ENCODE measurements at places on chromosomes 1 and 21.

DNA sequence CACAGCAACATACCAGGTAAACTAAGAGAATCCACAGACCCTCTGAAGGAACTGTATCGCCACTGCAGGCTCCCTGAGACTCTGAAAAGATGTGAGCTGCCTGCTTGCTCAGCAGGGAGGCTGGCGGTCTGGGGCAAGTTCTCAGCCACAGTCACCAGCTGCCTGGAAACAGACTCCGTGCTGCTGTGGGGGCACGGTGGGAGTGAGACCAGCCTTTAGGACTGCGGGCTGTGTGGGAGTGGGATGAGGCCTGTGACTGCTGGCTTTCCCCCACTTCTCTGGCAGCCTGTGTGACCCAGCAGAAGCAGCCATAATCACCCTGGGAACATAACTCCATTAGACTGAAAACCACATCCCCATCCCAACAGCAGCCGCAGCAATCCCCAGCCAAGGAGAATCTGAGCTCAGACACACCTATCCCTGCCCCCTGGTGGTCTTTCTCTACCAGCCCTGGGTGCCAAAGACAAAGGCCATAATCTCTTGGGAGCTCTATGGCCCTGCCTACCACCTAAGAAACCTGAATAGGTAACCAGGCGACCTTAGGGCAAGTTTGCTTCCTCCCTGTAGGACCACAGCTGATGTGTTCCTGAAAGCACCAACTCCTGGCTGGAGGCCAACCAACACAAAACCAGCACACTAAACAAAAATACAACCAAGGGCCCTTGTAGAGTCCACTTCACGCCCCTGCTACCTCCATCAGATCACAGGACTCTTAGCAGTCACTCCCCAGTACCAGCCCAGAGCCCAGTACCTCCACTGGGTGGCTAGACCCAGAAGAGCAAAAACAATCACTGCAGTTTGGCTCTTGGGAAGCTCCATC, 151.5 kb downstream of the SMYD3 start:
- no peak for DNase-seq
- peaks cover 67% of the 10 kb centered on the region for H3K36me3 ChIP-seq
- H3K27me3 ChIP-seq: no peaks in the 10 kb centered on the region
- no peak overlapping the region for H3K27ac ChIP-seq
- H3K4me1 ChIP-seq: peaks cover 10% of the 10 kb centered on the region

- no peak for DNase-seq
- no peak overlapping the region for H3K4me3 ChIP-seq
- H3K27me3 ChIP-seq: no peaks in the 10 kb centered on the region
- H3K27ac ChIP-seq: no peak overlapping the region
- no peaks in the 10 kb centered on the region for H3K36me3 ChIP-seq
- no peaks in the 10 kb centered on the region for H3K4me1 ChIP-seq
Measured at GRCh38 chr1:210633636-210634035, 304.9 kb downstream of the HHAT start.

DNA sequence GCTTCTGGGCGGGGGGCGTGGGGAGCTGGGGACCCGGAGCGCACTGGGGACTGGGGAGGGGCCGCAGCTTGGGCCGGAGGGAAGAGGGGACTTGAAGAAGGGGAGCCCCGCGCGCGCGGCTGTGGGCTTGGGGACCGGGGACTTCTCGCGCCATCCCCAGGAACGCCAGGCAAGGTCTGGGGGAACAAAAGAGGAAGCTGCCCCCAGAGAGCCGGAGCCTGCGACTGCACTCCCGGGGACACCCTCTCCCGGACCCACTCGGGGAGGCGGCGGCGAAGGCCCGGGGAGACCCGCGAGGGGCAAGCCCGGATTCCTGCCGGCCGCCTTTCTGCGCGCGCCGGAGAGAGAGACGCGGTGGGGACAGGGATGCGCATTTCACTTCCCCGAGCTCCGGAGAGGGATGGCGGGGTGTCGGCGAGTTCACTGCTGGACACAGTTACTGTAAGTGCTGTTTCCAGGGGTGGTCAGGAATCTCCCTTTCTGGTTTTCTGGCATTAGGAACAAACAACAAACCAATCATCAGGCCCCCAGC, 732 bp downstream of the ABCG1 start:
- H3K36me3 ChIP-seq: peaks cover 8% of the 10 kb centered on the region
- peak overlapping the region; percentile 96 for H3K27ac ChIP-seq
- no peaks in the 10 kb centered on the region for H3K27me3 ChIP-seq
- no peak for DNase-seq
- peak overlapping the region; percentile 98 for H3K4me3 ChIP-seq
- peaks cover 36% of the 10 kb centered on the region for H3K4me1 ChIP-seq

- peak; percentile 83 for DNase-seq
- H3K27me3 ChIP-seq: no peaks in the 10 kb centered on the region
- no peaks in the 10 kb centered on the region for H3K36me3 ChIP-seq
Measured at GRCh38 chr1:9823943-9824701, at the start of gene CLSTN1. CLSTN1 (minus strand) TSS chr1:9823965; CDS start chr1:9823733, 232 bp downstream.

GRCh38 chr1:21264898-21265297, 25.4 kb downstream of the ECE1 start:
- DNase-seq: no peak
- H3K27me3 ChIP-seq: no peaks in the 10 kb centered on the region
- H3K4me3 ChIP-seq: no peak overlapping the region
- no peaks in the 10 kb centered on the region for H3K36me3 ChIP-seq

- no peak for DNase-seq
- H3K4me1 ChIP-seq: peaks cover 15% of the 10 kb centered on the region
- peaks cover 7% of the 10 kb centered on the region for H3K36me3 ChIP-seq
Measured at GRCh38 chr1:1827089-1827848, 49.0 kb upstream of the NADK start.

GRCh38 chr1:51349862-51350261, 19.5 kb upstream of the TTC39A start:
- no peak for DNase-seq
- H3K27me3 ChIP-seq: peaks cover 10% of the 10 kb centered on the region
- no peak overlapping the region for H3K27ac ChIP-seq
- H3K4me1 ChIP-seq: no peaks in the 10 kb centered on the region
- no peak overlapping the region for H3K4me3 ChIP-seq

GRCh38 chr1:116254776-116255175, 118.3 kb upstream of the ATP1A1 start:
- no peak for DNase-seq
- no peak overlapping the region for H3K27ac ChIP-seq
- peaks cover 12% of the 10 kb centered on the region for H3K4me1 ChIP-seq
- no peaks in the 10 kb centered on the region for H3K27me3 ChIP-seq
- H3K4me3 ChIP-seq: no peak overlapping the region

GRCh38 chr1:245946905-245947304, 560.2 kb downstream of the SMYD3 start:
- no peaks in the 10 kb centered on the region for H3K36me3 ChIP-seq
- H3K27me3 ChIP-seq: no peaks in the 10 kb centered on the region
- no peak for DNase-seq
- H3K27ac ChIP-seq: no peak overlapping the region
- H3K4me1 ChIP-seq: peaks cover 24% of the 10 kb centered on the region

GRCh38 chr1:196181594-196181878, 426.7 kb downstream of the KCNT2 start:
- DNase-seq: no peak
- H3K27me3 ChIP-seq: no peaks in the 10 kb centered on the region
- H3K4me3 ChIP-seq: no peak overlapping the region
- no peaks in the 10 kb centered on the region for H3K36me3 ChIP-seq

- peaks cover 7% of the 10 kb centered on the region for H3K4me1 ChIP-seq
- no peak overlapping the region for H3K4me3 ChIP-seq
- H3K27ac ChIP-seq: no peak overlapping the region
- DNase-seq: no peak
- H3K27me3 ChIP-seq: peaks cover 31% of the 10 kb centered on the region
- no peaks in the 10 kb centered on the region for H3K36me3 ChIP-seq
Measured at GRCh38 chr1:46461809-46462448, 27.7 kb upstream of the DMBX1 start.

- DNase-seq: no peak
- H3K27ac ChIP-seq: no peak overlapping the region
- no peaks in the 10 kb centered on the region for H3K4me1 ChIP-seq
- no peak overlapping the region for H3K4me3 ChIP-seq
- no peaks in the 10 kb centered on the region for H3K27me3 ChIP-seq
Measured at GRCh38 chr1:186708694-186709097, 28.5 kb upstream of the PTGS2 start.

GRCh38 chr1:244165021-244165420, 113.9 kb downstream of the ZBTB18 start:
- no peaks in the 10 kb centered on the region for H3K4me1 ChIP-seq
- no peaks in the 10 kb centered on the region for H3K36me3 ChIP-seq
- no peak overlapping the region for H3K4me3 ChIP-seq
- no peak for DNase-seq

GRCh38 chr1:155018617-155019348, 14.8 kb downstream of the DCST2 start:
- peaks cover 21% of the 10 kb centered on the region for H3K4me1 ChIP-seq
- DNase-seq: no peak
- no peak overlapping the region for H3K4me3 ChIP-seq
- no peaks in the 10 kb centered on the region for H3K27me3 ChIP-seq

- H3K27me3 ChIP-seq: peaks cover 4% of the 10 kb centered on the region
- H3K4me3 ChIP-seq: no peak overlapping the region
Measured at GRCh38 chr1:221886743-221887414, 145.0 kb upstream of the DUSP10 start.

DNA sequence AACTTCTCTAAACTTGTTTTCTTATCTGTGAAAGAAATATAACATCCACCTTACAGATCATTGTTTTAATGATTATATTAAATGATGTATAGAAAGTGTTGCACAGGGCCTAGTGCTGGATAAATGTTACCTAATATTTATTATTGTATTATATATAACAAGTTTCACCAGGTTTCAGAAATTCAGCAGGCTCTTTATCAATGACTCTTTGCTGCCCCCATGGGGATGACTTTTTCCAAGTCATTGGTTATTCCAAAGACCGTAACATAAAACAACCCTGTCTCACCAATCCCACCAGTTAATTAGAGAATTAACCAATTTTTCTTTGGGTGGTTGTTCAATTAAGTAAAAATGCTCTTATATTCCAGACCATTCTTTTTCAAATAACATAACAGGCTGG, 7.3 kb upstream of the DEDD start:
- H3K27me3 ChIP-seq: no peaks in the 10 kb centered on the region
- no peaks in the 10 kb centered on the region for H3K36me3 ChIP-seq
- peaks cover 21% of the 10 kb centered on the region for H3K4me1 ChIP-seq
- no peak for DNase-seq
- no peak overlapping the region for H3K4me3 ChIP-seq
- H3K27ac ChIP-seq: no peak overlapping the region

DNA sequence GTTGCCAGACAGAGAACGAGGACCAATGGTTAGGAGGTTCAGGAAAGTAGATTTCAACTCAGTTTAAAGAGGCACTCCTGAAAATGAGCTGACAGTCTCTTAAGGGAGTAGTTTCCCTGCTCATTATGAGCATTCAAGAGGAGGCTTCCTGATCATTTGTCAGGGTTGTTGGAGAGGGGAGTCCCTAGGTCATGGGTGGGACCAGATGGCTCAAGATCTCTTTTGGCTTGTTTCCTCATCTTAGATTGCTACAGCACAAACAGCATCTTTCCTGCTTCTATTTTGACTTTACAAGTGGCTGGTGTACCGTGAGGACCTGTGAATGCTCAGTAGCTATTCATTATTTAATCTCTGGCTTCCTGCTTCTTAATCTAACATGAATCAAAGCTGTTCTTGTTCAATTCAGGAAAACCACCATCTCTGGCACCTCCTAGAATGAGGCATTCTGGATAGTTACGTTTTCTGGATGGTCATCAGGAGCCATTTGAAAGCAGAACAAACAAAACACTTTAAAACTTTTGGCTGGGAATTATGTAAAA, 47.6 kb downstream of the PEX14 start:
- H3K27me3 ChIP-seq: no peaks in the 10 kb centered on the region
- no peak overlapping the region for H3K27ac ChIP-seq
- no peak overlapping the region for H3K4me3 ChIP-seq
- no peaks in the 10 kb centered on the region for H3K36me3 ChIP-seq
- DNase-seq: no peak

GRCh38 chr1:64240206-64240605, 36.8 kb downstream of the UBE2U start:
- H3K4me1 ChIP-seq: peaks cover 4% of the 10 kb centered on the region
- no peak overlapping the region for H3K4me3 ChIP-seq
- no peak for DNase-seq
- no peak overlapping the region for H3K27ac ChIP-seq
- H3K36me3 ChIP-seq: no peaks in the 10 kb centered on the region

GRCh38 chr1:219088778-219089557, 84.7 kb upstream of the LYPLAL1 start:
- H3K27me3 ChIP-seq: peaks cover 3% of the 10 kb centered on the region
- no peak for DNase-seq
- no peak overlapping the region for H3K4me3 ChIP-seq
- H3K36me3 ChIP-seq: no peaks in the 10 kb centered on the region

DNA sequence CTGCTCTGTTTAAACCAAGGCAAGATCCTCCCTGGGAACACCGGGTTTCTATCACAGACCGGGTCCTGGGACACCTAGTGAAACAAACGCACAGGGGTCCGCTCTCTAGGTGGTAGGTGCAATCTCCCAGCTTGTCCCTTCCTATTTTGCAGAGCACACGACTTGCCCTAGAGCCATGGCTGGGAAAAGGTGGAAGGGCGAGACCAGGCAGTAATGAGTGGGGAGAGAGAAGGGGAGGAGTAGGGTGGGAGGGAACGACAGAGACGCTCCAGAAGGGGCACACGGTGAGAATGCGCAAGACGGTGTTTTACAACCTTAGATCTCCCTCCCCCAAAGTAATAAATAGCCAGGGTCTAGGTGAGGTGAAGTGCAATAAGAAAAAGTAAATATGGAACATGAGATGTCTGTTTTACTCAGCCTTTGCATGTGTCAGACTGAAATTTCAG, 9.3 kb upstream of the ARHGAP29 start:
- peaks cover 9% of the 10 kb centered on the region for H3K4me1 ChIP-seq
- no peak for DNase-seq
- peak overlapping the region; percentile 81 for H3K4me3 ChIP-seq
- H3K27ac ChIP-seq: no peak overlapping the region
- peaks cover 4% of the 10 kb centered on the region for H3K36me3 ChIP-seq

DNA sequence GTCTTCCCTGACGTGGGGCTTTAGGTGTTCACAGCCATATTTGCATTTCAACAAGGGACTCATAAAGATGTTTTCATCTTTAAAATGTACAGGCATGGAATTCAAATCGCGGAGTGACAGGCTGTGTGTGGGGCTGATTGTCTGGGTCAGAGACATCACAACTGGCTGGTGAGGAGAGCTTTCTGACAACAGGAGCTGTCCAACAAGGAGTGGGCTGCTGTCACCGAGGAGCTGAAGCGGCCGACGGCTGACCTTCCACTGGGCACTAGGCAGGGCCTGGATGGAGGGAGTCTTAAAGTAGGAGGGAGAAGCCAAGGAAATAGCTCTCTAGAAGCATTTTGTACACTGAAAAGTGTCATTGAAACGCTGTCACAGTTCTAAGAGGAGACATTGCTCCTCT, 30.5 kb upstream of the SCMH1 start:
- no peak overlapping the region for H3K27ac ChIP-seq
- no peak overlapping the region for H3K4me3 ChIP-seq
- no peaks in the 10 kb centered on the region for H3K36me3 ChIP-seq
- DNase-seq: no peak

- no peak overlapping the region for H3K4me3 ChIP-seq
- H3K27me3 ChIP-seq: no peaks in the 10 kb centered on the region
- H3K36me3 ChIP-seq: no peaks in the 10 kb centered on the region
Measured at GRCh38 chr1:100882698-100883097, 11.9 kb downstream of the EXTL2 start.
